ENCODE measurements at places on chromosomes 16 and 17.

DNA sequence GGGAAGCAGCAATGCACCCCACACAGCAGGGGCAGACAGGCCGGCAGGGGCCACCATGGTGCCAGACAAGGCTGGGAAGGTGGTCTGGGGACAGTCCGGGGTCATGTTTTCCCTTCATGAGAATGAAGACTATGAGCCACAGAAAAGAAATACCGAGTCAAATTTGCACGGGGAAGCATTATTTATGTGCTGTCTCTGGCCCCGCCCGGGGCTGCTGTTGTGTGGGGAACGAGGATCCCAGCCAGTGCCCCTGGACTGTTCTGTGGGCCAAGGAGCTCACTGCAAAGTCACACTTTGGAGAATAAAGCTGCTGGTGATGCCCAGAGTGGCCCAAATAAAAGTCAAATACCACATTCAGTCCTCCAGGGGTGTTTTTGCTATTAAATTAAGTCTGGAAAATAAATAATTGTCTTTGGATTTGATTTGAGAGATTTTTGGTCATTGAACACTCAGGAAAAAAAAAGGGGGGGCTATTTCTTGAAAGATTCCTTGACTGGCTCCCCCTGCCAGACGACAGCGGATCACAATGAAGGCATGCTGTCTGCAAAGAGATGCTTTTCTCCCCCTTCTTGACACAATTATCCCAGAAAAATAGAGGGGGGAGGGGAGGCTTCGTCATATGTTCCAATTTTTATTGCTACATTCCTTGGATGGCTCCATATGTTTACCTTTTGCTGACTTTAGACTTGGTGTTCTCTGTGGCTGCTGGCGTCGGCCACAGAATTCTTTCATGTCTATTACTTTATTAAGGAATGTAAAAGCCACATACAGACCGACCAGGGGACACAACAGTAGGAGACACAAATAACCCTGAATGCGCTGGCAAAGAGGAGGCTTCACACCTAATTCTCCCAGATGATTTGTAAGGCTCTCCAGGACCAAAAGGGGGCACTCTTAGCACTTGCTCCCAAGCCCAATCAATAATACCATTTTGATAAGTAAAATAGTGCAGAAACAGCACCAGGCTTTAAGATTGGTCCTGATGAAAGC is 27.1 kb upstream of the ANKFN1 start:
- DNase-seq: peak; percentile 43

DNA sequence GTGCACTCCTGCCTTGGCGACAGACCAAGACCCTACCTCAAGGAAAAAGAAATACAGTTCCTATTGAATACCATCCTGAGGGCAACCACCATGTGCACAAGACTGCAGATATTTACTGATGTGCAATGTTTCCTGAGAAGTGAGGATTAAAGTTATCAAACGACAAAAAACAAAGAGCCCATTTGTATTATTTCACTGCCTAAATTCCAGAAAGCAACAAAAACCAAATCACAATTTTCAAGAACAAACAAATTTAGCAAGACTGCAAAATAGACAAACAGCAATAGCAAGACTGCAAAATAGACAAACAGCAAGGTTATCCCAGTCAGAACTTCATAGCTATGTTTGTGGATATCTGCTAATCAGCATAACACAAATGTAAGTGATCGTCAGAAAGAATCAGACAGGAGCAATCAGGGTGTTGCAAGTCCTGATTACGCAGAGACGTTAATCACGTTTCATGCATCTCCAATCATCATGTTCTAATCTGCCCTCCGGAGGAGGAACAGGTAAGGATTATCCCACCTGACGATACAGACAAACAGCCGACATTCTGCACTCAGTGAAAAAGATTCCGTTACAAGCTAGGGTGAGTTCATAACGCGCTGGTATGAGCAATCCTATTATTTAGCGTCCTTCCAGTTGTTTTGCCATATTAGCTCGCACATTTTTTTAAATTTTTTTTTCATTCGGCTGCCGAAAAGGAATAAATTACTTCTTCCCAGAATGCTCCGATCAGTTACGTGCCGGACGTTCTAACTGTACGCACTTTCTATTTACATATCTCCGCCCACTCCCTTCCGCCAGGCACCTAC is 2.9 kb downstream of the TMEM107 start:
- DNase-seq: peak; percentile 90

GRCh38 chr17:39979016-39979670 is 1.5 kb upstream of the PSMD3 start:
- peak; percentile 75 for DNase-seq

DNA sequence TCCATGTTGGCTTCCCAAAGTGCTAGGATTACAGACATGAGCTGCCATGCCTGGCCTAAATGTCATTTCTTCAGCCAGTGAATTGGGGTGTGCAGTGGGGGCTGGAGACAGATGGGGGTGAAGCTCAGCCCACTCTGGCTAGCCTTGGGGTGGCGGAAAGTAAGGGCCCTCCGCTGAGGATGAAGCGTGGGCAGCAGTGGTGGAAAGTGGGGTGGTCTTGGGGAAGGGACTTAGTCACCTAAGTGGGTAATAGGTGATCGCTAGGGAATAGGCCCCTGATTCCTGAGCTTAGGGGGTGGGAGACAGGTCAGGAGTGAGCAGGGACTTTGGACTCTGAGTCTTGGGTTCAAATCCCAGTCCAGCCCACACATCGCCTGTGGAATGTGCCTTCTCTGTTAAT is 2.2 kb downstream of the LLGL1 start:
- no peak for DNase-seq

GRCh38 chr17:74480290-74480689 is 13.9 kb downstream of the CD300A start:
- DNase-seq: no peak

DNA sequence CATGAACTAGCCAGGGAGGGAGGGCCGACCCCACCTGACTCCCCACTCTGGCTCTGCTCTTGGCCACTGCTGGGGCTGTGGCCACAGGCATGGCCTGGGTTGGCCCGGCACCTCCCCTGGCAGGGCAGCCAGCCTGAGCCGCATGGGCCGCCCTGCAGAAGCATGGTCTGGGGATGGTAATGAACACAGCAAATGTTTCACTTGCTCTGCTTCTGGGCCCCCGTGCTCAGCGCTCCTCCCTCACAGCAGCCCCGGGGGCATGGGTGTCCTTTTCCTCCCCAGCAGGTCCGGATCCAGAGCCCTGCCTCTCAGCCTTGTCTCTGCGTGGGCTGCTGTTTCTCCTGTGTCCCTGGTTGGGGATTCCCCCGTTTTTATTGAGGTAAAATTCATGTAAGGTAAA is 30.9 kb upstream of the KCNJ12 start:
- no peak for DNase-seq

GRCh38 chr17:36943250-36944191 is 5.2 kb upstream of the AATF start:
- DNase-seq: no peak

GRCh38 chr17:3639981-3640596 is 3.5 kb downstream of the CTNS start:
- DNase-seq: peak; percentile 45

GRCh38 chr16:23124315-23124714 is 24.9 kb downstream of the USP31 start:
- no peak for DNase-seq

- DNase-seq: no peak
Measured at GRCh38 chr17:82053130-82053529, 1.4 kb downstream of the GPS1 start.

GRCh38 chr16:10003486-10003885 is 178.7 kb downstream of the GRIN2A start:
- DNase-seq: no peak

DNA sequence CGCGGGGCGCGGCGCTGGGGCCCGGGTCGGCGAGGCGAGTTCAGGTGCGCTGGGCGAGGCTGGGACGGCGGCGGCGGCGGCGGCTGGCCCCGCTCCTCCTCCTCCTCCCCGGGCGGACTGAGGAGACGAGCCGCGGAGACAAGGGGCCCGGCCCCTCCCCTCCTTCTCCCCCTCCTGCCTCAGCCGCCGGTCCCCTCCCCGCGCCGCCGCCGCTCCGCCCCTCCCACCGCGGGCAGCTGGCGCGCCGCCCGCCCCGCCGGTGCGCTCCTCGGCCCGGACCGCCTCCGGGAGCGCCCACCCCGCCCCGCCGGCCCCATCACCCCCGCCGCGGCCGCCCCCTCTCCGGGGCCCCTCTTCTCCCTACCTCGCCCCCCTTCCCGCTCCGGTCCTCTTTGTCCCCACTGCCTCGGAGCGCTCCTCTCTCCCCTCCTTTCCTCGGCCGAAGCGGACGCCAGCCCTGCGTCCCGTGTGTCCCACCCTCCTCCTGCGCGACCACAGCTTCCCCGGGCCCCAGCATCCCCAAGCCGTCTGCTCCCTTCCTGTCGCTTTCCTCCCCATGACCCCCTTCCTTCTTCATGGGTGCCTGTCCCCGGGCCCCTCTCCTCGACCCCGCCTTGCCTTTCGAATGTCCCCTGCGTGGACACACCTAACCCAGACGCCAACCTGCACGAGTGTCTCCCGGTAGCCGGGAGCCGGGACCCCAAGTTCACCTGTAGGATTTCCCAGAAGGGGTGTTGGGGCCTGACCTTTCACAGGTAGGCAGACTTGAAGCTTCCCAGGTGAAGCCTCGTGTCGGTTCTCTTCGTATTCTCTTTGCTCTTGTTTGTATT is at the start of gene TOX3:
TOX3 (minus strand) TSS at position 140 of the 830 bp plus-strand sequence. CDS start 420 bp downstream, outside the sequence.
- DNase-seq: no peak

DNA sequence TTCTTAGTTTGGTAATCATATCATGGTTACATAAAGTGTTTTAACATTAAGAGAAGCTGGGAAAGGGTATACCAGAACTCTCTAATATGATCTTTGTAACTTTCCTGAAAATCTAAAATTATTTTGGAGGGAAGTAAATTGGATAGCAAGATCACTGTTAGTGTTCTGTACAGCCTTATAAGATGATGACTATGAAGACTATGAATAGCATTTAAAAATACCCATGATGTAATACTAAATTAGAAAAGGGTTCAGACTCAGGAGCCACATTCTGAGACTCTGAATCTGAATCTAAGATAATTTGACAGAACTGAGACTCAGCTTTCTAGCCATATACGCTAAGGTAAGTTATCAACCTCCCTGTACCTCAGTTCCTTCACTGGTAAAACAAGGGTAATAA is 208.0 kb upstream of the C17orf78 start:
- DNase-seq: no peak

GRCh38 chr16:47904691-47905090 is 251.1 kb downstream of the ABCC12 start:
- no peak for DNase-seq

- DNase-seq: no peak
Measured at GRCh38 chr16:71869089-71869488, 14.9 kb downstream of the ZNF821 start.

GRCh38 chr17:21538615-21539014 is 153.7 kb upstream of the KCNJ18 start:
- DNase-seq: no peak

- DNase-seq: no peak
Measured at GRCh38 chr17:4175921-4176807, 33.2 kb downstream of the CYB5D2 start.

DNA sequence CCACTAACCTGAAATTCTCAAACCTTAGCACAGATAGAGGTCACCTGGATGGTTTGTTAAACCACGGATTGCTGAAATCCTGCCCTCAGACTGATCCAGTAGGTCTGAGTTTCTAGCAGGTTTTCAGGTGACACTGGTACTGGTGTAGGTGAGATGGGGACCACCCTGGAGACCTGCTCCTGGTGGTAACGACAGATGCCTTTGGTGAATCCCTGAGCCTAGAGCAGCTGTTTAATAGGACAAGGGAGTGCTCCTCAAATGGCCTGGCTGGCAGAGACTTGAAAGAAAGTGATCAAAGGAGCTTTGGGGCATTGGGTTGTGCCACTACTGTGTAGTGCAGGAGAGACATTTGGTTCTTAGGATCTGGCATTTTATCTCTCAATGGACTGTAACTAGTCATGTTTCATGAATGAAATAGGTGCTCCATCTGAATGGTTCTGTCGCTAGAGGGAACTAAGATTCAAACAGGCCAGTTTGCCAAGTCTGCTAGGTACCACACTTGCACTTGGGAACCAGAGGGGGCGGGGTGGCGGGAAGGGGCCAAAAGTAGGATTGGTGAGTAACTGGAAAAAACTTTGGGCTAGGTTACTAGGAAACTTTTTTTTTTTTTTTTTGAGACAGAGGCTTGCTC is 2.9 kb upstream of the IFI35 start:
- no peak for DNase-seq

DNA sequence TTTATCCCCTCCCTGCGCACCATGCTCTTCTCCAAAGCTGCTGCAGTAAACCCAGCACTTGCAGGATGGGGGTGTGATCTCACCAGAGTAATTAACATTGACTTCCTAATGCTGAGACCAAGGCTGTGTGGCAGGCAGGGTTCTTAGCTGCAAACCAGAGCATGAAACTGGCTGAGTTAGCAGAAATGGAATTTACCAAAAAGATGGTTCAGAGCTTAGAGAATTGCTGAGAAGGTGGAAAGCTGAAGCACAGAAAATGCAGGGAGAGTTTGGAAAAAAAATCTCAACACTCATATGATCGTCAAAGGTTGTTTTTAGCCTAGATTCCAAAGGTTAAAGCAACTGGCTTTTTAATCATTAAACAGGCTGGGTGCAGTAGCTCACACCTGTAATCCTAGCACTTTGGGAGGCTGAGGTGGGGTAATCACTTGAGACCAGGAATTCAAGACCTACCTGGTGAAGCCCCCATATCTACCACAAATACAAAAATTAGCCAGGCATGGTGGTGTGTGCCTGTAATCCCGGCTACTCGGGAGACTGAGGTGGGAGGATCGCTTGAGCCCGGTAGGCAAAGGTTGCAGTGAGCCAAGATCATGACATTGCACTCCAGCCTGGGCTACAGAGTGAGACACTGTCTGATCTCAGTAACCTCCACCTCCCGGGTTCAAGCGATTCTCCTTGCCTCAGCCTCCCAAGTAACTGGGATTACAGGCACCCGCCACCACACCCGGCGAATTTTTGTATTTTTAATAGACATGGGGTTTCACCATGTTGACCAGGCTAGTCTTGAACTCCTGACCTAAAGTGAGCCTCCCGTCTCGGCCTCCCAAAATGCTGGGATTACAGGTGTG is 6.0 kb upstream of the TXNDC11 start:
- no peak for DNase-seq

GRCh38 chr16:79662122-79662521 is 61.6 kb upstream of the MAF start:
- DNase-seq: no peak

- DNase-seq: no peak
Measured at GRCh38 chr16:10625595-10626357, 45.4 kb upstream of the EMP2 start.

DNA sequence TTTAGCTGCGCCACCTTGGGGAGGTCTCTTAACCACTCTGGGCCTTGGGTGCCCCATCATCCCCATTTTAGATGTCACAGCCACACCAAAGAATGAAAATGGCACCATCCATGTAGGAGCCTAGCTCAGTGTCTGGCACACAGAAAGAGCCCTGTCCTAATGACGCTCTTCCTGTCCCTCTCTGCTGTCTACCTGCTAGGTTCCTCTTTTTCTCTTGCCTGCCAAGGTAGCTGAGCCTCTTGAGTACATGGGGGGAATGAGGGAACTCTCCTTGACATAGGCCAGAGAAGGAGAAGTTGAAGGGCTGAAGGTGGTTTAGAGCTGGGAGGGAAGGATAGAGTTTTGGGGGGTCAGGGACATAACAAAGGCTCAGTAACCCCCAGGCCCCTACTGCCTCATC is 1.8 kb downstream of the RUNDC3A start:
- DNase-seq: no peak

- no peak for DNase-seq
Measured at GRCh38 chr16:77684181-77684526, 38.2 kb upstream of the NUDT7 start.
